ENCODE measurements at places on chromosomes 4 and X.

- no peak for DNase-seq
These were observed 9.5 kb downstream of the UBQLN2 start for GRCh38 chrX:56572975-56573374.

DNA sequence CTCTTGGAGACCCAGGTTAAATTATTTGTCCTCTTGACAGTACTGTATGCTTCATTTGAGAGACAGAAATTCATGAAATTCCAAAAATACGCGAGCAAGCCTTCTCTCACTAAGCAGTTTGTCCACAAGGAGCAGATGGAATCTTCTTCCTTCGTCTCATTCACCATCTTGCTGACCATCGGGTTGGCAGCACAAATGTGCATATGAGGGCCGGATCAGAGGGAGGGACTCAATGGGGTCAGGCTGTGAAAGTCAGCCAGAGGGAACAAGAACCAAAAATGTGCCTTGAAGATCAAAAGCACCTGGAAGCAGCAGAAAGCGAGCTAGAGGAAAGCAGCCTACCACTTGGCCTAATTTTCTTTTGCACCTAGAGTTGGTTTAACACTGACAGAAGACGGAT, 16.4 kb downstream of the NHSL2 start:
- no peak for DNase-seq

DNA sequence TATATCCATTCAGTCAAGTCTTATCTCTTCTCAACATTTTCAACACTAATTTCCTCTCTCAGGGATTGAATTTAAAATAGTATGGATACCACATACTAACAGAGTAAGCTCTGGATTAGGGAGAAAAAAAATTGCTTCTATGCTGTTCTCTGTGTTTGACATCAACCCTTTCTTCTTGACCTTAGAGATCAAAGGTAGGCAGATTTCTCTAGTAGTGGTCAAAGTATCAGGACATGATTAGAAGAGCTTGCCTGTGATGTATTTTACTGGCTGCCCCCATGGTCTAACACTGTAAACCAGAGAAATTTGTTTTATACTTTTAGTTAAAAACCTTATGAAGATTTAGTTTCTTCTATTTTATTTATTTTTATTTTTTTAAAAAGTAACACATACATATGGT, 8.3 kb downstream of the ADH6 start:
- DNase-seq: no peak

- DNase-seq: no peak
These were observed 113.5 kb downstream of the RPA4 start for GRCh38 chrX:96997196-96997595.

DNA sequence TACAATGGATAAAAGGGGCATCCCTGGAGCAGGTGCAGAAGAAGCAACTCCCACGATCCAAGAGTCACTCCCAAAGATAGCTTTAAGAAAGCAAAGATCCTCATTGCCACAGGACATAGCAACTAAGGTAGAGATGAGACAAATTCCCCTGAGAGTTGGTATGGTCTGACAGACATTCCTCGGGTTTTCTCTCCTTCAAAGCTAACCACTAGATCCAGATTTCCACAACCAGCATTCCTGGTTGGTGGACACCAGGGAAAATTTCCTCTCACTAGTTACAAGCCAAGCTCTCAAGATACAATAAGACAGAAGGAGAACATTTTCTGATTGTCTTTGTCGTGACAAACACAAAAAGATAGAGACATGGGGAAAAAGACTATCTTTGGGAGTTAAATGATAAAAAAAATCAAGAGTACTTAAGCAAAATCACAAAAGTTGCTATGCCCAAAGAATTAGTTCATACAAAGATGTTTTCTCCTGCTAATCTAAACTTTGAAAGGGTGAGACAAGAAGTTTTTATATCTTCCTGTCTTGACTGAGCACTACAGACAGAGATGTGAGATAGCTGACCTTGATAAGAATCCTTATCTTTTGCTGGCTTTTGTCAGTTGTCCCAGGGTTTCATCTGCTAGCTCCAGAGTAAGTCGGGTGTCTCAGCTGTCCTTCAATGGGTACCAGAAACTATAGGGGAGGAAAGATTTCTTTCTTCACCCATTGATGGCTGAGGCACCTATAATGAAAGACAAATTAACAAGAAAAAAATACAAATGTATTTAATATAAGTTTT, 200.5 kb downstream of the CENPC start:
- no peak for DNase-seq

DNA sequence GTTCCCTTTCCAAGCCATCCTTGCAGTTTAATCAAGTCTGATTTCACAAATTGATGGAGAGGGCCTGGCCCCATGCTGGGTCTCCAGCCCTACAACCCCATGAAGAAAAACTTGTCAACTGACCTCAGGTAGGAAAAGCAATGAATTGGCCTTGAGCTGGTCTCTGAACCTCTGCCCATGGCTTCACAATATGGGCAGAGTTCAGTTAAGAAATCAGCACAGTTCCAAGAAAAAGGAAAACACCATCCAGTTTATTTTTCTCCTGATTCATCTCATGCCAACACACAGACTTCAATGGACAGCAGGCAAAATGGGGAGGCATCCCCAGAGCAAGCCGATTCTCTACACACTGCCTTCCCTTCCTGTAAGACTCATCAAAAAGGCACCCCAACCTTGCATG, 3.3 kb downstream of the RIPPLY1 start:
- DNase-seq: no peak

GRCh38 chrX:48540028-48540375, 488 bp downstream of the TBC1D25 start:
- peak; percentile 36 for DNase-seq

DNA sequence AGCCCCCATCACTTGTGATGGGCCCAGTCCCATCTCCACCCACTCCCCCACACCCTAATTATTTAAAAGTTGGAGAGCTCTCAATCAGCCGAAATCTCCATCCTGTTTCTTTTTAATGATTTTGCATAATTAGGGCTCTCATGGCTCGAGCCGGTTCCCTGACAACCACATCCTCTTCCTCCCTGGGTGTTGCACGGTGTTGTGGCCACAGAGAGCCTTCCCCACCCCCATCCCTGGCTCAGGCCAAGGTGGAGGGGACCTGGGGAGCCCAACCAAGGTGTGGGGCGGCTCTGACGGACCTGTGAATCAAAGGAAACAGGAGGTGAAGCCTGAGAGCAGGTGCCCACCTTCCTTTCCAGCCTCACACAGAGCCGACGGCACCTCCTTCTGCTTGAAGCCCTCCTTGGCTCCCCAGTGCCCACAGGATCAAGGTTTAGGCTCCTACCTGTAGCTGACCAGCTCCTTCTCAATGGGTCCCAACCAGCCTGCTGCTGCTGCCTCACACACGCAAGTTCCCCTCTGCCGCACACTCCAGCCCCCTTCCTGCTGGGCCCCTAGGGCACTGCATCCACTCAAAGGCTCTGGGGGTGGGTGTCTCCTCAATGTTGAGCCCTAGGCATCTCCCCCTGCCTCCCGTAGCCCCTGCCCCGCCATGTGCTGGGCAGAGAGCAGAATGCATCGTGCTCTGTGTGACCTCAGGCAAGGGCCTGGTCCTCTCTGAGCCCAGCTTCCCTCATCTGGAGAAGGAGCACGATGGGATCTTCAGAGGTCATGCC, 68.7 kb downstream of the WFS1 start:
- DNase-seq: no peak

DNA sequence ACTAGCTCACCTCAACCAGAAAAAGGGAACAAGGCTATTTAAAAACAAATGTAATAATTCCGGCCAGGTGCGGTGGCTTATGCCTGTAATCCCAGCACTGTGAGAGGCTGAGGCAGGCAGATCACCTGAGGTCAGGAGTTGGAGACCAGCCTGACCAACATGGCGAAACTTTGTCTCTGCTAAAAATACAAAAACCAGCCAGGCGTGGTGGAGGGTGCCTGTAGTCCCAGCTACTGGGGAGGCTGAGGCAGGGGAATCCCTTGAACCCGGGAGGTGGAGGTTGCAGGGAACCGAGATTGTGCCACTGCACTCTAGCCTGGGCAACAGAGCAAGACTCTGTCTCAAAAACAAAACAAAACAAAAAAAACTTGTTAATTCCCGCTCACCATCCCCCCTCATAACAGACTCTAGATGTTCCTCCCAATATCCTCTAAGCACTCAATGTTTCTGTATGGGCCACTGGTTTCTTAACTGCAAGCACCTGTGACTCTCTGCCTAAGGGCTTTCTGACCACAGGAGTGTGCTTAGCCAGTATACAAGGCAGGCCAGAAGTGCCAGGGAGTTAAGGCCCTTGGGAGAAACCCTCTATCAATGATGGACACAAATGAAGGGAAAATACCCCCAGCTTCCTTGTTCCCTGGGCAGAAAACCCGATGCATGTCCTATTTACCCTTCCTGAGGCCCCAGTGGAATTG, 21.0 kb upstream of the THOC2 start:
- no peak for DNase-seq

GRCh38 chr4:141739636-141740035, 103.3 kb downstream of the IL15 start:
- DNase-seq: no peak
